ENCODE measurements at places on chromosomes 2 and 18. TPM values are rescaled to one million over a fixed set of nuclear protein-coding genes. Genes with fewer than 3 reads are reported as not detected.
A peak's percentile ranks its signal among the peaks of the same experiment; 100 is the strongest.

CFAP221 gene
- total RNA-seq = 2.8 TPM

CFAP53 gene
- 0.48 TPM for total RNA-seq

CMPK2 gene
- total RNA-seq = 3.3 TPM

CTNNA2 gene
- total RNA-seq = 1.4 TPM

CYP1B1 gene
- total RNA-seq = 8.7 TPM

SIGLEC15 gene
- 0.30 TPM for total RNA-seq

DSG4 gene
- not detected for total RNA-seq

DYTN gene
- not detected for total RNA-seq

DNA sequence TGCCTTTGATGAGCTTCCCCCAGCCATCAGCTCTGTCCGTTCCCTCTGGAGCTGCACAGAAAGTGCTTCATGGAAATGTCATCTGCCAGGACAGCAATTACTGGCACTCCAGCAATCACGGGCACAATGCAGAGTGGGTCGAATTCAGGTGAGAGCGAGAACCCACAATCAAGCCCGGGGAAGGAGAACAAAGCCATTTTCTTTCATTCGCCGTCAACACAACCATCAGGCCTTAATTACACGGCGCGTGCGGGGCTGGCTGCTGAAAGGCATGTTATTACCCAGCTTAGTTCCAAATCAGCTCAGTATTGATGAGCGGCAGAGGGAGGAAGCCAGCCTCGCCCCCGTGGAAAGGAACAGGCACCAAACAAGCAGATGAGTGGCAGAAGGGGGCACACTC lies 143.9 kb downstream of the MYT1L start:
- DNase-seq = no peak
- no peaks in the 10 kb centered on the region for H3K36me3 ChIP-seq
- H3K27me3 ChIP-seq = no peaks in the 10 kb centered on the region
- no peaks in the 10 kb centered on the region for H3K4me1 ChIP-seq
- no peak overlapping the region for H3K4me3 ChIP-seq

DNA sequence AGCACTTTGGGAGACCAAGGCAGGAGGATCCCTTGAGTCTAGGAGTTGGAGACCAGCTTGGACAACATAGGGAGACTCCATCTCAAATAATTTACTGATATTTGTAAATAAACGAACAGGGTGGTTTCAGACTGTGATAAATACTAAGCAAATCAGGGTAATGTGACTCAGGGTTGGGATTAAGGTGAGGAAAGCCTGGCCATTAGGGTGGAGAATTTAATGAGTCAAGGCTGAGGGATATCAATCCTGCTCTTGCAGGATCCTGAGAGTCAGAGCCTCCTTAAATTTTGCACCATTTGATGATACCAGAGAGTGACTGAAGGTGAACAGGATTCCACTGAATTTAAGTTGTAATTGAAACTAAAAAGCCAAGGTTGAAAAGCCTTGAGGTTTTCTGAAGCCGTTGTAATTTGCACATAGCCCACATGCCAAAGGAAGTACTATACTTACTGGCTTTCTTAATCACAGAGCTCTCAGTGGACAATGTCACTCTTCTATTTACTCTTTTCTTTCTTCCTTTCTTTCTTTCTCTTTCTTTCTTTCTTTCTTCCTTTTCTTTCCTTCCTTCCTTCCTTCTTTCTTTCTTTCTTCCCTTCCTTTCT lies 28.6 kb upstream of the AP1S3 start:
- DNase-seq = no peak
- H3K4me1 ChIP-seq = no peaks in the 10 kb centered on the region
- H3K27me3 ChIP-seq = no peaks in the 10 kb centered on the region

- no peak overlapping the region for H3K4me3 ChIP-seq
- no peaks in the 10 kb centered on the region for H3K27me3 ChIP-seq
- no peak overlapping the region for H3K27ac ChIP-seq
Observed at GRCh38 chr2:65349863-65350262, 82.5 kb downstream of the SPRED2 start.

DNA sequence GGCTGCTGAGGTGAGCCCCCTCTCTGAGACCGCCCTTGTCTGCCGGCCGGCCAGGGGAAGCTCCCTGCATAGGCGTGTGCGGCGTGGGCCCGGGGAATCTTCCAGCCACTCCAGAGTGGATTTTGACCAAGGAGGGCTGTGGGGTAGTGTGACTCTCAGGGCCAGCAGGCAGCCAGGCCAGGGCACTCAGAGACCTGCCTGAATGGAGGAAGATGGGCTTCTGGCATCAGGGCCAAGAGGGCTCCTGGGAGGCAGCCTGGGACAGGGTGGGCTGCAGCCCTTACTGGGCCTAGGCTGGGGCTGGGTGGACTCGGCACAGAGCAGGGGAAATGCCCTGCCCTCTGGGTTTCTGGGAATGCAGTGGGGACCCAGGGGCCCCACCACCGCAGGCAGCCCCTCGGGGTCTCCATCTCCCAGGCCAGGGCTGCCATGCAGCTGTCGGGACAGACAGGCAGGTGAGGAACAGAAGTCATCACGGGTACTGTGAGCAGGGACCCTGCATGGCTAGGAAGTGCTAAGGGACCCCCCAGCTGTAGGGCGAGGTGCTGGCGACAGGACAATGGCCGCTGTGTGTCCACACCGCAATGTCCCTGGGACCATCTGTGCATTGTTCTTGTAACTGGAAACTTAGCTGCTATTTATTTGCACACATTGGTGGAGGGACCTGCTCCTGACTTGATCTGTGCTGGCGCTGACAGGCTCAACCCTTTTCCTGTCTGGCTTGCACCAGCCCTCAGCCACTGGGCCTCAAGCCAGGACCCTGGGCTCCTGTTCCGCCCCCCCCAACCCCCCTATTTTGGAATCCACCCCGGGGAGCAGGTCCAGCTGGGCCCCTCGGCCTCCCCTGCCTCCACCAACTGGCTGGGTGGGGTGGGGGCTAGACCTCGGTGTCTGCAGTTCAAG lies 4.1 kb downstream of the PDCD1 start:
- no peak overlapping the region for H3K27ac ChIP-seq
- H3K4me3 ChIP-seq = no peak overlapping the region
- peak; percentile 40 for DNase-seq
- H3K27me3 ChIP-seq = no peaks in the 10 kb centered on the region

DNA sequence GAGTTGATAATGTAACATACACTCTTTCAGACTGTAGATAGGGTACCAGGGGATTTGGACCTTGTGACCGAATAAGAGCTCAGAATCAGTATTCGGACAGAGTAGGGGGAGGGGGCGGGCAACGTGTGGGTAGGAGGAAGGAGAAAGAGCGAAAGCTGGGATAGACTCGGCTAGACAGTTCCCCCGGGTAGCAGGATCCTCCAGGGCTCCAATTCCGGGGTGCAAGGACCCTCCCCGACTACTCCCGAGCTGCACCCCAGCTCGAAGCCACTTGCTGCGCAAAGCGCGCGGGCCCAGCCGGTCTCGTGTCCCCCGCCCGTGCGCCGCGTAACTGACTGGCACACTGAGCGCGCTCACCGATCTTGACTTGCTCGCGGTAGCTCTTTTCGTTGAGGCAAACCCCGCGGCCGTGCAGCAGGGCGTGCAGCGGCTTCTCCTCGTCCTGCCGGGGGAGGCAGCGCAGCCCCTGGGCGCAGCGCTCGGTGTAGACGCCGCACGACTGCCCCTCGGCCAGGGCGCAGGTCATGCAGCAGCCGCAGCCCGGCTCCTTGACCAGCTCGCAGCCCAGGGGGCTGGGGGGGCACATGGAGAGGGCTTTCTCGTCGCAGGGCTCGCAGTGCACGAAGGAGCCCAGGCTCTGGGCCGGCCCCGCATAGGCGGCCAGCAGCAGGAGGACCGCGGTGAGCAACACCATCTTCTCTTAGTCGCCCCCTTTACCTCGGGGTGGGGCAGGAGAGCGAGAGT lies 1.1 kb downstream of the IGFBP5 start:
- peak overlapping the region; percentile 80 for H3K4me3 ChIP-seq
- peaks cover 19% of the 10 kb centered on the region for H3K4me1 ChIP-seq
- H3K27ac ChIP-seq = peak overlapping the region; percentile 86

DNA sequence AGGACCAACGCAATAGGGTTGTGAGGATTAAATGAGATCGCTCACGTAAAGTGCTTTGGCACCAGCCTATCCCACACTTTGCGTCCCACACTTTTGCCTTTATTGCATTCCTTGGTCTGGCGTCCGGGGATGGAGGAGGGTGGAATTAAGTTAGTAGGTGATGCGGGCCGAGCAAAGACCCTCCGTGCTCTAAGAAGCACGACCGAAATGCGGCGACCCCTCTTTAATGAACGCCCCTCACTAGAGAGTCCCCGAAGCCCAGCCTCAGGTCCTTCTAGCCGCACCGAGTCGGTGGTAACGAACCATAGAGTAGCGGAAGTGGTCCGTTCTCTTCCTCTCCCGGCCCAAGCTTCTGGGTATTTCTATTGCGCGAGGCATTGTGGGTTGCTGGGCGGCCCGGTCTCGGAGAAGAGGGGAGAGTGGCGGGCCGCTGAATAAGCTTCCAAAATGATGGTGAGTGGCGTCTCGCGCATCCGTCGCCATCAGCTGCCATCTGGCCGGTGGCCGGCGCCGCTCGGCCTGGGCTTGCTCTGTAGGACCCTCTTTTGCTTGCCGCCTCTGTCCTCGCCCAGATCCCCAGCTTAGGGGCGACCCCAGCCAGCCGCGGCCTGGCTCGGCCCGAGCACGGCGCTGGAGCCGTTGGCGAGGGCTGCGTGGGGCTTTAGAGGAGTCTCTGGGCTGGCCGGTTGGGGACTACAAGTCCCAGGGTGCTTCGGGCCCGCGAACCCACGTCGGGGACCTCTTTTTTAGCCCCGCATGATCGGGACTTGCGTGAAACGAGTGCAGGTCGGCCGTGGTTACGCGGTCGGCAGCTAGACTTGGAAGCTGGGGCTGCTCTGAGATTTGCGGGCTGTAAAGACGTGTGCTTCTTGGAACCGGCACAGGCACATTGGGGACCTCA lies at the start of gene CCT7:
Gene CCT7 (plus strand): TSS at position 377 of the 901 bp plus-strand sequence. CDS start 71 bp downstream, at position 448.
- peaks cover 18% of the 10 kb centered on the region for H3K4me1 ChIP-seq
- H3K4me3 ChIP-seq = peak within 1 kb of the TSS; percentile 88
- DNase-seq = peak; percentile 89
- H3K36me3 ChIP-seq = no peaks in the 10 kb centered on the region
- peak within 1 kb of the TSS; percentile 96 for H3K27ac ChIP-seq

- no peaks in the 10 kb centered on the region for H3K27me3 ChIP-seq
- no peaks in the 10 kb centered on the region for H3K36me3 ChIP-seq
- H3K4me3 ChIP-seq = no peak overlapping the region
- H3K4me1 ChIP-seq = peaks cover 1% of the 10 kb centered on the region
- no peak for DNase-seq
Observed at GRCh38 chr2:30288561-30288960, 57.2 kb downstream of the LBH start.

DNA sequence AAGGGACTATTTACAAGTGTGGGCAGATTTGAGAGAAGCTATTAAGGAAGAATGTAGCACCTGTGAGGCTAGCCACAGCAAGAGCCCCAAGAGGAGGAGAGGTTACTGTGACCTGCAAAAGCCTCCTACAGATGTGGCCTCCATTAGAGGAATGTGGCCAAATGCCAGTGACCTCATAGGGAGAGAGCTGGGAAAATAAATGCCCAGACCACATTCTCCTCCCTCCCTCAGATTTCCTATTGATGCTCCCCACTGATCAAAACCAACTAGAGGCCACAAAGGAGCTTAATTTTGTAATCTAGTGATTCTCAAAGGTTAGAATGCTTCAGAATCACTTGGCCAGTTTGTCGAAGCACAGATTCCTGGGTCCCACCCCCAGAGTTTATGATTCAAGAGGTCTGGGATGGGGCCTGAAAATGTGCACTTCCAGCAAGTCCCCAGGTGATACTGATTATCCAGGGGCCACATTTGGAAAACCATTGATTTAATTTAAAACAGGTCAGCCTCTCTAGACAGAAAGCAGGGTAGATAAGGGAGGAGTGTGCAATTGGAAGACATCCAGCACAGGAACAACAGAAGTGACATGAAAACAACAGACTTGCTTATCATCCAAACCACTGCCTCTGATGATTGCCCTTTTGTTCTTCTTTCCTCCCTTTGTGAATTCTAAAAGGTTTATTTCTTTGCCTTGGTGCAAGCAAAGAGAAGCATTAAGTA lies 61.2 kb upstream of the RBBP8 start:
- H3K27ac ChIP-seq = no peak overlapping the region
- no peaks in the 10 kb centered on the region for H3K4me1 ChIP-seq
- no peaks in the 10 kb centered on the region for H3K36me3 ChIP-seq

DNA sequence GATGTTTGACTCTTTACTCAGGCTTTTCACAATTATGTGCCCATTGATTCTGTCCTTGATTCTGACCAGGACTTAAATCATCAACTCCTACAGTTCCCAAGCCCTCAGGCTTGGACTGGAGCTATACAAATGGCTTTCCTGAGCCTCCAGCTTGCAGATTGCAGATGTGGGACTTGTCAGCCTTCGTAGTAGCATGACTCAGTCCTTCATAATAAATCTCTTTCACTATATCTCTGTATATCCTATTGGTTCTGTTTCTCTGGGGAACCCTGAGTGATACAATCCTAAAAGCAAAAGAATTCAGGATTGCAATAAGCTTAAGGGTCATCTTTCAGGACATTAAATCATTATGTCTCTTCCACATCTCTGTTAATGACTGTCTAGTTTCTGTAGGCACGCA lies 356.6 kb downstream of the RIT2 start:
- H3K36me3 ChIP-seq = no peaks in the 10 kb centered on the region
- no peaks in the 10 kb centered on the region for H3K27me3 ChIP-seq
- no peaks in the 10 kb centered on the region for H3K4me1 ChIP-seq

DNA sequence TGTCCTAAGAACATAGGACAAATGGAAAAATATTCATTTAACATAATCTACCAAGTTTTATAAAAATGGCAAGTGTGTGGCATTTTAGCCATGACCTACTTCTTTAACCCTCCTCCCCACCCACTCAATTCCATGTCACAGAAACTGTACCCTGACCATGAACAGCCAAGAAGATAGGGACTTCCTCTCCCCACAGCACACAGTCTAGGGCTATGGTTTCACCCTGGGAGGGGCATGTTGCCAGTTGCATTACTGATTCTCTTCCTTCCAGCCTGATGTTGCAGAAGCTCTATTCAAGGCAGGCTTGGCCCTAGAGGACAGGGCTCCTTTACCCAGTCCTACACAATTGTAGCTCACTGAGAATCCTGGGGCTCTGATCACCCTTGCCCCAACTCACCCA lies 153.6 kb upstream of the KLF7 start:
- DNase-seq = no peak
- H3K27me3 ChIP-seq = no peaks in the 10 kb centered on the region
- no peaks in the 10 kb centered on the region for H3K36me3 ChIP-seq
- no peak overlapping the region for H3K27ac ChIP-seq
- H3K4me3 ChIP-seq = no peak overlapping the region

DNA sequence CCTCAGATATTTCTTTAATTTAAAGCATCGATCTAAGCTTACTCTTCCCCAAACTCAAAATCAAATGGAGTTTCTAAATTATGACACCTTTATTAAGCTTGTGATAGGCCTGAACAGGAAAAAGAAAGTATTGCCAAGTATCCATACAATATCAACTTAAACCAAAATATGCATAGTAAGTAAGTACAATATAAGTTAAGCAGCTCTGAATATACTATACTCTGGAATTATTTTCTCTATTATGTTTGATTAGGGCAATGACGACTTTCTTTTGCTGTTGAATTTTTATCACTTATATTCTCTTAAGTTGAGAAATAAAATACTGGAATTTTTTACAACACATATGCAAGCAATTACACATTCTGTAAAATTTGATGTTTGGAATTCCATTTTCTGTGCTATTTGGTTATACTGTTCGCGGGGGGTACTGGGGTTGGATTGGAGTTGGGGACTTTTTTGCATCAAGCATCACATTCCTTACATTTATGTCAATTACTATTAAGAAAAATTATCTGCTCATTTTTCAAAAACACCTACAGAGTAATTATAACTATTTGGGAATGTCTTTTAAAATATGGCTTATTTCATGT lies 2.2 kb downstream of the COL5A2 start:
- H3K36me3 ChIP-seq = no peaks in the 10 kb centered on the region
- H3K4me1 ChIP-seq = peaks cover 1% of the 10 kb centered on the region
- no peak overlapping the region for H3K27ac ChIP-seq

- no peaks in the 10 kb centered on the region for H3K4me1 ChIP-seq
- no peak overlapping the region for H3K4me3 ChIP-seq
- H3K27ac ChIP-seq = no peak overlapping the region
- no peaks in the 10 kb centered on the region for H3K27me3 ChIP-seq
- H3K36me3 ChIP-seq = no peaks in the 10 kb centered on the region
- no peak for DNase-seq
Observed at GRCh38 chr2:228665232-228665631, 483.7 kb upstream of the SPHKAP start.
